ENCODE measurements at places on chromosomes 5 and 9.

- no peak for DNase-seq
Measured at GRCh38 chr5:161157925-161158324, 305.9 kb upstream of the ATP10B start.

GRCh38 chr9:28155671-28156070 lies 582.4 kb upstream of the C9orf72 start:
- DNase-seq, result no peak

DNA sequence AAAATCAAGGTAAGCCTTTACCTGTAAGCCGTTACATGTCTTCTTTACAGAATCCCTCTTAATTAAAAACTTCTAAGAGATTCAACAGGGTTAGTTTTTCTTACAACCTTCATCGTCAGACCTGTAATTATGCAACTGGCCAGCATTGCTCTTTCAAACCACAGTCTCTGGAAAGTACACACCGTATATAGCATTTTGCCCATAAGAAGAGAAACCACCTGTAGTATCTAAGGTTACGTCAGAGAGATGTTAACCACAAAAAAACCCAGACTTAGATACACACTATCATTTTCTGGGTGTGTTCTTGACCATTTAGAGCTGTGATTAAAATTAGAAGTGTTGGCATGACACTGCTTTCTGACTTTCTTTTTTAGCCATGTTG lies 140.0 kb downstream of the MUSK start:
- no peak for DNase-seq

DNA sequence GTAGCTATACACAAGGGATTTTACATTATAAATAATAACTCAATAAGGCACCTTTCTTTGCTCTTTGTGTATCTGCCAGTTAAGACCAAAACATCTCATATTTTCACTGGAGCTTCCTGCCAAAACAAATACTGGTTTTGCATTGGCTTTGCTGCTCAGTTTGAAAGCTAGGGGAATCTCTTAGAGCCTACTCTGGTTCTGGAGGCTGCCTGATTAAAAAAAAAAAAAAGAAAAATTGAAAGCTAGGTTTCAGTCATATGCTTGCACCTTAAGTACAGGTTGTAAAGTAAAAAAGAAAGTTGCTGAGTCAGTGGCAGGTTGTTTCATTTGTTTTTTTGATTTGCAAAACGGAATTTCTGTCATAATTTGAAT lies 2.3 kb downstream of the DENND4C start:
- no peak for DNase-seq

- no peak for DNase-seq
Measured at GRCh38 chr9:92770360-92770995, 5.8 kb upstream of the BICD2 start.

DNA sequence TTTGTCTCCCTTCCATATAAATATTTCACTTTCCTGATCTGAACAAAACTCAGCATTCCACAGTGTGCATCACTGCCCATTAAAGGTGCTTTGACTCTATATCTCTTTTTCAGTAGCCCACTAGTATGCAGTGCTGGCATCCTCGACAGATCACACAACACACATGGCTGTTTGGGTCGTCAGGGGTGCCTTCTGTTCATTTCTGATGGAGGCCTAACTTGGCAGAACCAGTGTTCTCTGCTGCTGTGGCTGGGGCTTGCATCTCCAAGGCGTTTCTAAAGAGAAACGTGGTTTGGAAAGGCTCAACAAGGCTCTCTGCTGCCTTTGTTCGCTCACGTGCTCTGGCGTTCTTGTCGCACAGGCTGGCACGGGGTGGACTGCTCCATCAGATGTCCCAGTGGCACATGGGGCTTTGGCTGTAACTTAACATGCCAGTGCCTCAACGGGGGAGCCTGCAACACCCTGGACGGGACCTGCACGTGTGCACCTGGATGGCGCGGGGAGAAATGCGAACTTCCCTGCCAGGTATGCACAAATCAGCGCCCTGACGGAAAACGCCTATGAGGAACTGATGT lies 97.7 kb upstream of the PRRC1 start:
- DNase-seq, result no peak

GRCh38 chr5:170297589-170298462 lies at the start of gene LCP2:
LCP2 (minus strand) TSS chr5:170297777; CDS start chr5:170297611, 166 bp downstream.
- DNase-seq, result no peak

DNA sequence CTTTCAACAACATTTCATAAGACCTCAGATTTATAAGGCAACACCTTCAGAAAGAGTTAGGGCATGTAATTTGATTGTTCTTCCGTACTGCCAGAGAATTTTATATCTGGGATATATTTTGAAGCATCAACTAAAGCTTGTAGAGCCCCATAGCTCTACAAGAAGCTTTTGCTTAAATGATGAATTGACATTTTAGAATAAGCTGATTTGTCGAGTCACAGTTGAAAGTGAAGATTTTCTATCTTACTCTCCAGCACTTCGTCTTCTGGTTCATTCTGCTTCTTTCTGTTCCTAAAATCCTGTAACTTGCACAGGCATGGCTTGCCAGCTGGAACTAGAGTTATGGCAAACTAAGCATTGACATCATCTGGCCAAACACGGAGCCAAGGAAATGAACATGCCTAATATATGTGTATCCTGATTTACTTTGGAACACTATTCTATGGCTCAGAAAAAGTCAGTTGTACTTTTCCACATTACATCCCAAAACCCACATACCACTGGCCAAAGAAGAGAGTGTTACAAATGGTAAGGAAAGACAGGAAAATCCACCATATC lies 68.6 kb upstream of the MAST4 start:
- no peak for DNase-seq

- DNase-seq, result no peak
Measured at GRCh38 chr5:107531308-107531707, 139.4 kb downstream of the EFNA5 start.

DNA sequence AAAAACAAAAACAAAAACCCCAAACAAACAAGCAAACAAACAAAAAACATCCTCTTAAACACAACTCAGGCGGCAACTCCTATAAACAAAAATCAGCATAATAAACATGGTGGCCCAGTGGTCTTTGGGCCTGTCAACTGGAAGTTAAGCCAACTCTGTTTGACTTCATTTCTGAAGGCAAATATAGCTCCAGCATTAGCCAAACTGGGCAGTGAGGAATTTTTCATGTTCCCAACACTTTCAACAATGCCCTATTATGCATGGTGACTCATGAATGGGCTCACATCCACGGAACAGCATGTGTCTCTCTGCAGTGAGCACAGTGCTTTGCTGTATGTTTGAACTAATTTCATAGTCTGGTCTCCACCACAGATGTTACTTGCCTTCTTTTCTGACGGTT lies 143.9 kb upstream of the STC2 start:
- DNase-seq, result no peak

DNA sequence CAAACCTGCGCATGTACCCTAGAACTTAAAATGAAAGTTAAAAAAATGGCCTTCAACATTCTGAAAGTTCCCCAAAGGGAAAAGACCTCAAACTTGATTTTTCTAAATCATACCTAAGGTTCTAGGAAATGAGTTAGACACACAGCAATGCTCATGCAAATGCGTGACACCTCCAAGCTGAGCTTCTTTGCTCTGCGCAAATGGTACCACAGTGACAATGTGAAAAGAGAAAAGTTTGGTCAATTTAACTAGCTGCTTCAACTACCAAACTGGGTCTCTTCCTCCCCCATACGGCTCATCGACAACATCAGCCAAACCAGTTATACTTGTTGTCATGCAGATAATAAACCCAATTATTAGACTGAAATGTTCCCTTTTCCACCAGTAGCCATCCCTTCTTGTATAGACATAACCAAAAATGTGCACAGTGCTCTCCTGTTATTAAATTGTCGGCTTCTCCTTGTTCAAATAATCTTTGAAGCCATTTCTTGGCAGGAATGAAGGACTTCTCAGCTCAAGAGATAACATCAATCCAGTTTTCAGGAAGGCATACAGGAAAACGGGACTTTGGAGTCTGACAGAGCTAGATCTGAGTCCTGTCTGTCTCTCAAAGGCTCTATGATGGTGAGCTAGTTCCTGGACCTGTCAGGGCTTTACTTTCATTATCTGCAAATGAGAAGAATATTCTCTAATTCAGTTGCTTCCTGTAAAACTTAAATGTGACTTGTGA lies 185.6 kb upstream of the NR3C1 start:
- no peak for DNase-seq

- no peak for DNase-seq
Measured at GRCh38 chr9:136733611-136734010, 9.1 kb downstream of the LCN10 start.

DNA sequence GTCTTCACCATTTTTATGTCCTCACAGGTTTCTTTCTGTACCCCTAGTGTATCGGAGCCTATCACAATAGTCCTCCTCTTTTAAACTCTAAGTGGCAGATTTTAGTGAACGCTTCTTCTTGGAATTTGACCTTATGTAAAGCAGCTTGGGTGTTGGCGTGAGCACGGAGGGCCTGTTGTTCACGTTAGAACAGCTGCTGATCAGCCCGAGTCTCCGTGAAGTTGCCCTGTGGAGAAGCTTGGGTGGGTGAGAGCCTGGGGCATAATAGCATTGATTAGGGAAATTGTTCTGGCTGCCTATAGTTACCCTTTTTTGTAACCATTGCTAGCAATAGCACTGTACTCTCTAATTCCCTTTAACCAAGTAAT lies 167.0 kb upstream of the OTULINL start:
- no peak for DNase-seq

DNA sequence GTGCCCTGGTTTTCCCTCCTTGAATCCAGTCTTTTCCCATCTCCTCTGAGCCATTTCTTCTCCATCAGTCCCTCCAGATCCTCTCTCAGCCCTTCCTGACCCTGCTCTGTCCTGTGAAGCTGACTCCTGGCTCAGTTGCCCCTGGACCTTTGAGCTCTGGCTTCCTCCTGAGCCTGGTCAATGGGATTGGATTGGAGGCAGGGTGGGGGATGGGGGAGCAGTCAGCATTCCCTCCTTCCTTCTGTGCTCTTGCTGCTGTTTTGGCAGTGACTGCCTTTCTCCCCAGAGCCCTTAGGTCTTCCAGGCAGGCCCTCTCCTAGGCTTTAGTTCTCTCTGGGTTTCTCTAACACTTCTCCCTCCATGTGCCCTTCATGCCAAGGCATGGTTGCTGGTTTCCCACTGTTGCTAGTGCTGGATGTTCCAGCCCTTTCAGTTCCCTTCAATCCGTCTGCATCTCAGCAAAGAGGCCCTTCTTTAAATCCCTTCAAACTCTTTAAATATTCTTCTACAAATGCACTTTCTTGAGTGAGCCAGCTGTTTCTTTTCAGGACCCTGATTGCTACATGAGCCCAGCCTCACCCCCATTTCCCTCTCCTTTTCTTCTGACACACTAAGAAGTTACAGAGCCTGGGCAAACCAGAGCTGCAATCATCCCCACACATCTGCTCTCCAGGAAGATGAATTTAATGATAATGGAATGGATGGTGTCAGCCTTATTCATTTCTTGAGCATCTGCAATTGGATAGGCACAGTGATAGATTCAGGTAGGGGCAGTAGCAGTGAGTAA lies 2.2 kb downstream of the TNFSF15 start:
- no peak for DNase-seq

DNA sequence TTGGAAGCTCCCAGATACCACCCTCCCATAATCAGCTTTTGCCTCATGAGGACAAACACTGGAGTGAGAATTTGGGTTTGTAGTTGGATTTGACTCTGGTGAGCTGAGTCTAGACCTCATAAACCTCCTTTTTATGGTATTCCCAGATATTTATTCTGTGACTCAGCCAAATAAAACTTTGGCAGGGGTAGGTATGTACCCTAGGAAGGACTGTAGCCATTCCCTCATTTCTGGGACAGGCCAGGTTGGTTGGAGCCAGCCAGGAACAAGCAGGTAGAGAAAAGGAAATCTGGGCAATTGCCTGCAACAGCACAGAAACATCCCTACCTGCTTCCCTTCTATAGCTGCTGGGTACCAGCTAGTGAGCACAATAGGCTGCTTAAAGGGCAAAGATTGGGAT lies 19.4 kb downstream of the ENHO start:
- no peak for DNase-seq

GRCh38 chr9:14906644-14907359 lies 3.4 kb downstream of the FREM1 start:
- no peak for DNase-seq
